ENCODE measurements at places on chromosomes 7 and 10.

DNA sequence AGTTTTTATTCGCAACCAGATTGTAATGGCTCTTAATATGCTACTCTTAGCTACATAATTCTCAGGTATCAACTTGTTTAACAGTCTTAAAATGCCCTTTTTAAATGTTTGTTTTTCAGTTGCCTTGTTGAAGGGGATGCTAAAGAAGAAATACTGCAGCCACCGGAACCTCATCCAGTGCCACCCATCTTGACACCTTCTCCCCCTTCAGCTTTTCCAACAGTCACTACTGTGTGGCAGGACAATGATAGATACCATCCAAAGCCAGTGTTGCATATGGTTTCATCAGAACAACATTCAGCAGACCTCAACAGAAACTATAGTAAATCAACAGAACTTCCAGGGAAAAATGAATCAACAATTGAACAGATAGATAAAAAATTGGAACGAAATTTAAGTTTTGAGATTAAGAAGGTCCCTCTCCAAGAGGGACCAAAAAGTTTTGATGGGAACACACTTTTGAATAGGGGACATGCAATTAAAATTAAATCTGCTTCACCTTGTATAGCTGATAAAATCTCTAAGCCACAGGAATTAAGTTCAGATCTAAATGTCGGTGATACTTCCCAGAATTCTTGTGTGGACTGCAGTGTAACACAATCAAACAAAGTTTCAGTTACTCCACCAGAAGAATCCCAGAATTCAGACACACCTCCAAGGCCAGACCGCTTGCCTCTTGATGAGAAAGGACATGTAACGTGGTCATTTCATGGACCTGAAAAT lies 69.5 kb upstream of the RSBN1L start:
- no peak for DNase-seq

GRCh38 chr10:35448687-35449662 lies 112.7 kb downstream of the CCNY start:
- DNase-seq = no peak

DNA sequence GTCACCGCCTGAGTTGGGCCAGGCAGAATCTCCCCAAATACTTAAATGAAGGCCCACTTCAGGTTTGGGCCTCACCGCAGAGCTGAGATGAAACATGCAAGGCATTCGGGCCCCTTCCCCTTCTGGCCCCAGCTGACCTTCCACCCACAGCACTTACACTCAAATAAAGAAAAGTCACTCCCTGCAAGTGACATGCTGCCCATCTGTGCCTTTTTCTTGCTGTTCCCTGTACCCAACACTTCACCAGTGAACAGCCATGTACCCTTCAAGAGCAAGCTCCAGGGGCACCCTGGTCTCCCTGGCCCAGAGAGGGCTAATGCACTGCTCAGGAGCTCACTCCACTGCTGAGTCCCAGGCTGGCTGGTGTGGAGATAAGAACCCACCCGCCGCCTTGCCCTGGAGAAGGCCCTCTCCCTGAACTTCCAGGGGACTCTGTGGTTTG lies 40.7 kb downstream of the ZCCHC24 start:
- DNase-seq = no peak

DNA sequence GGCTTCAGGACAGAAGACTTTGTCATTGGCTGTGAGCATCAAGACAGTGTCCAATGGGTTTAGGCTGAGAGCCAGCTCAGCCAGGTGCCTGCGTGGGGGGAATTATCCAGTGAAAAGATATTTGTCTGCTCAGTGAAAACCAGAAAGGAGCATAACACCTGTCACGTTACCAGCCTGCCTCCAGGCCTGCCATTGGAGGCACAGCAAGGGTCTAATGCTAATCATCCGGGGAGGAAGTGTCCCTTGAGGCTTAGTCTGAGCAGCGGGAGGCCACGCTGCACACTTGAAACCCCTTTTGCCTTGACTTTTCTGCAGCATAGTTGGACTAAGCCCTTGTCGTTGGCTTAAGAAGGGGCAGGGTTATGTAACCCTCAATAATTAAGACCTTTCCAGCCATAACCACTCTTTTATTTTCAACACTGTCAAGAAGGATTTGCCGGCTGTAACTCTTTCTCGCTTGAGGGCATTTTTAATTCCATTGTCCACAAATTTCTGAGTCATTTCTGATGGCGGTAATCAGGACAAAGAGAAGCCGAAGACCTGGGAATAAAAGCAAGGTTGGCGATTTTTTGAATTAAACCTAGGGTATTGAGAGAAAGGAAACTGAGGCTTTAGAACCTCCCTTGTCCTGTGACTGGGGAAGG lies 639.6 kb upstream of the FOXK1 start:
- no peak for DNase-seq

DNA sequence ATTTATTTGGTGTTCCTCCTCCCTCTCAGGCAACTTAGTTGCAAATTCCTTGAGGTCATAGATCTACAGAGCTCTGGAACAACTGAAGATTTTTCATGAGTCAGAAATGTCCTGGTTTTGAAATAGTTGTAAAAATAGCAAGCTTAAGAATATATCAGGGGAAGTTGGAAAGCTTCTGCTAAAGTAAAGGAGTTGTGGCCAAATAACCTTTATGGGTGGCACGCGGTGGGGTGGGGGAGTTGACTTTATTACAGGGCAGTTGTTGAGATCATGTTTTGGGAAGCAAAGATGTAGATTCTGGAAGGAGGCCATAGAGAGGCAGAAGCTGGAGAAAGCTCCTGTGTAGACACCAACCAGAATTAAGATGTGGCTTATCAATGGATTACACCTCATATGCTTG lies 326.0 kb upstream of the MTPN start:
- DNase-seq = no peak
